ENCODE measurements at places on chromosomes 1 and 21.

DNA sequence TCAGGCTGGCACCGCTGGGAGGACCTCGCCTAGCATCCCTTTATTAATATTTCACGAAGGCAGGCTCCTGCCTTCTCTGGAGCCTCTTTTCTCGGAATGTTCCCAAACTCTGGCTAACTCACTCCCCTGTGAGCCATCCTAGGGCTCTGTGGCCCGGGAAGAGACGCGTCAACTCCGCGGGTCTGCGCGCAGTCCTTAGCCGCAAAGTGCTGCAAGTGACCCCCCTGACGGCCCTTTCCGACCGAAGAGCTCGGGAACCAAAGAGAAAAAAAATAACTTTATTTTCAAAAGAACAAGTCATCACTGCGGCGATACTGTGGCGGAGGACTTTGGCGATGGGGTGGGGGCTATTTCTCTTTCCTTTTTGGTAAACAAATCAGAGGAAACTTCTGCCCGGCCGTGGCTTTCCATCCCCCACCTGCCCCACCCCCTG, 14.6 kb downstream of the NR5A2 start:
- no peak for DNase-seq

GRCh38 chr1:164618202-164618564, 59.2 kb downstream of the PBX1 start:
- no peak for DNase-seq

DNA sequence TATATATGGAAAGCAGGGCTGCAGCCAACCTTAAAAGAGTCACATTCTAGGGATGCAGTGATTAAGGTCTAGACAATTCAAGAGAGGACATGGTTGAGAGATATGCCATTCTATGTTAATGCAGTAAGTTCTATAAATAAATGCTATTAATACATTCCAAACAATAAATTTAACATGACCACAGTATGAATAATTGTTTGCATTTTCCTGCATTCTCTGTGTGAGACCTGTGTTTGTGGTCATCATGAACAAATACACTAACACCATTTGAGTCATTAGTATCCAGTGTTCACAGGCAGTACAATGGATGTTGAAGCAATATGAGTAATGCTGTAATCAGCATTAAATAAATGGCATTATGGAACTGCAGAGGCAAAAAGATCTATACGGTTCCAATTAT, 5.5 kb upstream of the ZRANB2 start:
- DNase-seq: no peak

- DNase-seq: no peak
Measured at GRCh38 chr1:31208361-31208945, 31.2 kb downstream of the NKAIN1 start.

DNA sequence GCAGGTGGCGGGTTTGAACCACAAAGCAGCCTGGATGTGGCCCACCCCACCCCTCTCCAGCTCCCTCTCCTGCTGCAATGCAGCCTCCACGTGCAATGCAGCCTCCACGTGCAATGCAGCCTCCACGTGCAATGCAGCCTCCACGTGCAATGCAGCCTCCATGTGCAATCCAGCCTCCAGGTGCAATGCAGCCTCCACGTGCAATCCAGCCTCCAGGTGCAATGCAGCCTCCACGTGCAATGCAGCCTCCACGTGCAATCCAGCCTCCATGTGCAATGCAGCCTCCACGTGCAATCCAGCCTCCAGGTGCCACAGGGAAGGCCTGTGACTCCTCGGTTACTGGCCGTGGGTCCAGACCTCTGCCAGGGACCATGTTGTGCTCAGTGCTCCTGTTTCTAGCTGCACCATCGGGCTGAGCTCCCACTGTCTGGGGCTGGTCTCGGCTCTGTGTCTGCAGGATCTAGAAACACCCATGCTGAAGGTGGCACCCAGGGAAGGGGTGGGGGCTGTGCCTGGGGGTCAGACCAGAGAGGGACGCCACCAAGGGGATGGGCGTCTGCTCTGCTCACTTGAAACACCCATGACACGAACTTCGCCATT, 11.9 kb upstream of the LRRC3 start:
- DNase-seq: no peak

DNA sequence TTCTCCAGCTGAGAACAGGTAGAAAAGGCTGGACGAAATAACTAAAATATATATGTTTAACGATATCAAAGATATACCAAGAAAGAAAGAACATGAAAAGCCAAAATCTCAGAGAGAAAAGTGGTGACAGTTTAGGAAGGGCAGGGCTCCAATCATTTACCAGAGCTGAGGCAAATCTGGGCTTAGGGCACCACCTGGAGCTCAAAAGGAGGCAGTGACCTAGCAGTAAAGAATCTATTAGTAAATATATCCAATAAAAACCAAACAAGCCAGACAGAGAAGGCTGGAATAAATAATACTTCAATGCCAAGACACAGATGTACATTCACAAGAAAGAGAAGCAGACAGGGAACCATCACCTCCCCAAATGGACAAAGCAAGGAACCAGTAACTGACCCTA, 43.5 kb downstream of the CHIA start:
- peak; percentile 20 for DNase-seq

GRCh38 chr1:193060406-193060805, 994 bp downstream of the RO60 start:
- no peak for DNase-seq

DNA sequence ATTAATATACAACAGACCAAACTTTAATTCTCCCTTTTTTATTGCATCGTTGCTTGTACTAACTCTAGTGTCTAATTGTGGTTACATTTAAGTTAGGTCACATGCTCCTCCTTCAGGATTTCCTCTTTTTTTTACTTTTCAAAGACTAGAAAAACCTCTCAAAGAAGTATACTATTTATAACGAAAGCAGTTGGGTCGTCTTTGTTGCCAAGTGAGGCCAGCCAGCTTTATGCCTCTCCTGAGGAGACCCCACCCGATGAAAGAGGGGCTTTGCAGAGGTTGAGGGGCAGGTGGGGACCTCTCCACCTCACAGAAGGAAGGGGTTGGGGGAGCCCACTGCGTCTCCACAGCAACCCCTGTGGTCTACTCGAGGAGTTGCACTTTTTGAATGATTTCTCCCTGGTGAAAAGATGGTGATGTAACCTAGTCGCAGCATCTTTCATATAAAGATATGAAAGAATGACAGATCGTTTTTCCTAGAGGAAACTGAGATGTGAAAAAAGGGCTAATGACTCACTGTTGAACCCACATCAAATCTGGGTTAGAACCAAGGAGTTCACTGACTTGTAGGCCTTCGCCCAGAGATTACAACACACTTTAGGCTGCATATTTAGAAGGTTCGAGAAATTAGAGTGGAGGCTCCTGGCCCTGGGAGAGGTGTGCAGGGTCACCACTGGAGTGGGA, 6.4 kb downstream of the TGFB2 start:
- DNase-seq: peak; percentile 2

DNA sequence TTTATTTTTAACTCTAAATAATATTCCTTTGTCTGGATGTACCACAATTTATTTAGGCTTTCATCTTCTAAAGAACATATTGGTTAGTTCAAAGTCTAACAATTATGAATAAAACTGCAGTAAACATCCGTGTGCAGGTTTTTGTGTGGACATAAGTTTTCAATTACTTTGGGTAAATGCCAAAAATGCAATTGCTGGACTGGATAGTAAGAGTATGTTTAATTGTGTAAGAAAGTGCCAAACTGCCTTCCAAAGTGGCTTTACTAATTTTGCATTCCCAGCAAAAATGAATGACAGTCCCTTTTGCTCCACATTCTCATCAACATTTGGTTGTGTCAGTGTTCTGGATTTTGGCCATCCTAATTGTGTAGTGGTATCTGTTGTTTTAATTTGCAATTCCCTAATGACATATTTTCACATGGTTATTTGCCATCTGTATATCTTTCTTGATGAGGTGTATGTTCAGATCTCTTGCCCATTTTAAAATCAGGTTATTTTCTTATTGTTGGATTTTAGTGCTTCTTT, 113.8 kb downstream of the DPYD start:
- DNase-seq: no peak

DNA sequence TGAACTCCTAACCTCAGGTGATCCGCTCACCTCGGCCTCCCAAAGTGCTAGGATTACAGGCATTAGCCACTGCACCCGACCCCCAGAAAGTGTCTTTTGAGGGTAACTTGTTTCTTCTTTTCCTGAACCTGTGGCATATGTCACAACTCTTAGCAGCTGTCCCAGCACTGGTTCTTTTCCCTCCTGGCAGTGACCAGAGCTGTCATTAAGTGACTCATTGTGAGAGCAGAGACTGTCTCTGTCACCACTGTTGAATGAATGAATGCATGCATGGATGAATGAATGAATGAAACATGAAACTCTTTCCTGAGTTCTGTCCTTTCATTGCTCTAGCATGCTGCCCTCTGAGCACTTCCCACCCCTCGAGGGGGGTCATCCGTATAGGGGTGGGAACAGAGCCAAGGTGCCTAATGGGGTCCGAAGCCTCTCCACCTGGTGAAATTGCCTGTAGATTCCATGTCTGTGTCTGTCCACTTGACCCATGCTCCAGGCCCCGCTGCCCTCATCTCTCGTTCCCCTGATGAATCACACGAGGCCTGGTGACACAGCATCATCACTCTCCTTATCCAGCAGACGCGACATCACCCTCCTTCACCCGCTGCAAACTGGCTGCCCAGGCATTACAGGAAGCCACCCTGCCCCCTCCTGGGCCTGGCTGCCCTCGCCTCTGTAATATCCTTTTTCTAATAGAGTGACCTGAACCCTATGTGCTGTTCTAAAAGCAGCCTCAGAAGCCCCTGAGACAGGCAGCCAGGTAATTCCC, 75.0 kb downstream of the IGSF21 start:
- no peak for DNase-seq

- no peak for DNase-seq
Measured at GRCh38 chr1:3323021-3323795, 131.3 kb upstream of the ARHGEF16 start.

DNA sequence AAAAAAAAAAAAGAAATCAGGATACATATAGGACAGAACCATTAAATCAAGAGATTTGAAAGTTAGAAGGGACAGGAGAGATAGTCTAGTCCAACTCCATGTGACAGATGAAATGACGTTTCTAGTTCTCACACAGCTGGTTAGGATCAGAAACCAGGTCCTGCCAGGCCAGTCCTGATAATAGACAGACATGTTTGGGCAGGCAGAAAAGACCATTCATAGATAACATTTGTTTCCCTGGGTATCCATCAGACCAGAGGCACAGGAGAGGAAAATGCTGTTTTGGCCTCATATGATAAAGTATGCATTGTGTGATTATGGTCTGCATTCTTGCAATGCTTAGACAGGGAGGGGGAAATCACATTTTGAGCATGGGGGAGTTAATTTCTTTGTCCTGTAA, 29.3 kb downstream of the ZBTB8B start:
- DNase-seq: no peak

DNA sequence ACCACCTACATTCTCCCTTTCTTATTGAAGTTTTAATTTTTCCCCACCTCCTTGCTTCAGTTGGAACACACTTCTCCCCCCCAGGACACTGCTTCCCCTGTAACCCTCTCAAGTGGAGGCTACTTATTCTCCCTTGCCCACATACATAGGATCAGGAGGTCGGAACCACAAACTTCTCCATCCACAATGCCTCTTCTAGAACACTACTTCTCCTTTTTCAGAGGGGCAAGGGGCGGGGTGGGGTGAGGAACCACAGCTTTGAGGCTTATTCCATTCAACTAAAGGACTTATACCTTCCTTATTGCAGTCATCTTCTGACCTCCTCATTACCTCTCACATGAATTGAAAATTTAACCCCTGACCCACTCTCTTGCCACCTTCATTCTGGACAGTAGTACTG, 81.3 kb downstream of the NEK7 start:
- no peak for DNase-seq

GRCh38 chr1:194734970-194735369, 1548.6 kb upstream of the B3GALT2 start:
- no peak for DNase-seq

DNA sequence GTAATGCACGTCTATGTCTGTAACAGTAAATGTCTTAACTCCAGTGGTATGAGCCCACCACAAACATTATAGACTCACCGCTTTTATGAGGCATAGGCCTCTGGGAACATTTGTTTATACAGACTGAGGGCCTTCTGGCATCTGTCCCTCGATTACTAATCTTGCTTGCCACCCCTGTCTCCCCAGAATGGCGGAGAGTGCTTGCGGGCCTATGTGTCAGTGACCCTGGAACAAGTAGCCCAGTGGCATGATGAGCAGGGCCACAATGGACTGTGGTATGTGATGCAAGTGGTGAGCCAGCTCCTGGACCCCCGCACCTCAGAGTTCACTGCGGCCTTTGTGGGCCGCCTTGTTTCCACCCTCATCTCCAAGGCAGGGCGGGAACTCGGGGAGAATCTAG, 18.3 kb upstream of the SHISA4 start:
- no peak for DNase-seq

DNA sequence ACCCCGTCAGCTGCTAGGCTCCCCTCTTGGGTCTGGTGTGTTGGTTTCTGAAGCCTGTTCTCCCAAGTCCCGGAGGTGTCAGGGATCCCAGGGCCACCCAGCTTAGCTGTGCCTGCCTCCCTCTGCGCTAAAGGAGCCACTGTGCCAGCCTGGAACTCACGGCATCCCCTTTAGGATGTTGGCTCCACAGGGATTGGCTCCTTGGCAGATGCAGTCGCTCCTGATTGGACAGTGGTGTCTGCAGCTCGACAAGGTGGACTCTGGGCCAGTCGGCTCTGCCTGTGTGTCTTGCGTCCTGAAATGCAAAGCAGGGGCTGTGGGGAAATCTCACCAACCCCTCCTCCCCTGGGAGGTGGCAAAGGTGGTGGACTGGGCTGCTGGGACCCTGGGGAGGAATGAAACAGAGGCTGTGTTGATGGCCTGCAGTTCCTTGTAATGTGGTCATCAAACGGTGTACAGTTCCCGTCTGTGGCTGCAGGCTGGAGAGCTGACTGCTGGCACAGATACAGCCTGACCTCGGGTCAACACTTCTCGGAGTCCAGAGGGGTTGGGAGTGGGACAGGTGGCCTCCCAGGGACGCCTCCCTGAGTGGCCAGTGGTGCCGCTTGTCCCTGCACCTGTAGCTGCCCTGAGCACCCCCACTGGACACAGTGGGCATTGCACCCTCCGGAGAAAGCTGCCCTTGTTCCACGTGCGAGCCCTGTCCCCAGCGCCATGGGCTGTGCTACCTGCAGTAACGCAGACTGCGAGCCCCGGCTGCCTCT, 11.5 kb upstream of the KCNAB2 start:
- no peak for DNase-seq

DNA sequence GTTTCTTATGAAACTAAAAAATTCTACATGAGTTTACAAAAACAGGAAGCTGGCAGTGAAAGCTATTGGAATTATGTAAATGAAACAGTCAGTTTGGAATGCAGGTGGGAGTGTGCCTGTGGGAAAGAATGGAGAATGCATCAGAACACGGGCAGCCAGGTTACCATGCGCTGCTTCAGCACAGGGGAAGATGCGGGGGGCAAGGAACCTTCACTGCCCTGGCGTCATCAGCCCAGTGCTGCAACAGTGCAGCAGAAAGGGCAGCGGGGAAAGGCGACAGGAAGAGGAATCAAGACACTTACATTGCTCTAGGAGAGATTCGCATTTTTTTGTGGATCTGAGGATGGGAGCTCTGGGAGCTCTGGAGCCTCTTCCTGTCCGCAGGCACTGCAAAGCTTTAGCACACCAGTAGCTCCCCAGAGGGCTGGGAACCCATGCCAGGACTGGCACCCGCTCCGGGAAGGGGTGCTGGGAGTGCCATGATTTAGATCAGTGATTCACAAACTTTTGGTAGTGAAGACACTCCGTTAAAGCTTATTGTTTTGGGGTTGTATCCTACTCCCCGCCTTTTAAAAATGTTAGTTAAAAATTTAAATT, 64.1 kb upstream of the WDR26 start:
- no peak for DNase-seq
